ENCODE measurements at places on chromosomes 7 and 10. TPM values are rescaled to one million over a fixed set of nuclear protein-coding genes. Genes with fewer than 3 reads are reported as not detected.

The CPXM2 gene
- not detected for total RNA-seq

The OR2F1 gene
- under 0.01 TPM for total RNA-seq

The ANKRD30A gene
- total RNA-seq: not detected

The NPY4R2 gene
- total RNA-seq: not detected

The CYP26A1 gene
- not detected for total RNA-seq

The CPA2 gene
- total RNA-seq: not detected

The INMT gene
- 0.52 TPM for total RNA-seq

The PALD1 gene
- 0.52 TPM for total RNA-seq

The LIPK gene
- not detected for total RNA-seq

The NRCAM gene
- total RNA-seq: 1.5 TPM

The PPP1R17 gene
- not detected for total RNA-seq

The C10orf67 gene
- 0.31 TPM for total RNA-seq

The CFAP70 gene
- total RNA-seq: 1.3 TPM

The EN2 gene
- not detected for total RNA-seq

The AGMO gene
- total RNA-seq: not detected

The HOXA13 gene
- under 0.01 TPM for total RNA-seq

The MSMB gene
- total RNA-seq: not detected

The PVRIG gene
- 13.9 TPM for total RNA-seq

The FAM180A gene
- not detected for total RNA-seq

The IFIT1B gene
- total RNA-seq: 0.10 TPM

The RAB19 gene
- 1.5 TPM for total RNA-seq

The AEBP1 gene
- 5.4 TPM for total RNA-seq

The NKX1-2 gene
- not detected for total RNA-seq

Data from mononuclear cell (primary cell).